ENCODE measurements at places on chromosomes 7 and 10. TPM values are rescaled to one million over a fixed set of nuclear protein-coding genes. Genes with fewer than 3 reads are reported as not detected.

Gene RADIL
- total RNA-seq: 1.5 TPM

Gene ACADSB
- total RNA-seq: 6.9 TPM

Gene TAS2R41
- total RNA-seq: not detected

Gene PILRB
- total RNA-seq: 9.9 TPM

Gene ARMH3
- 9.6 TPM for total RNA-seq

Gene CDC123
- total RNA-seq: 174 TPM

Gene NEUROG3
- total RNA-seq: not detected

Gene FOXK1
- total RNA-seq: 20.0 TPM

Gene BEND7
- 2.9 TPM for total RNA-seq

Gene UBTD1
- 22.5 TPM for total RNA-seq

Gene LIPM
- not detected for total RNA-seq

Gene SOSTDC1
- total RNA-seq: not detected

Gene SLC29A4
- 0.40 TPM for total RNA-seq

Gene GLCCI1
- 15.5 TPM for total RNA-seq

Gene RASA4
- 118 TPM for total RNA-seq

Gene OLAH
- under 0.01 TPM for total RNA-seq

Gene CALHM2
- total RNA-seq: 38.6 TPM

Measured in aortic smooth muscle cell (primary cell).